ENCODE measurements at places on chromosomes 6 and 20.

GRCh38 chr6:71852948-71853347, 33.4 kb upstream of the RIMS1 start:
- DNase-seq: no peak

GRCh38 chr6:37077905-37078296, 72.4 kb downstream of the FGD2 start:
- DNase-seq: no peak

DNA sequence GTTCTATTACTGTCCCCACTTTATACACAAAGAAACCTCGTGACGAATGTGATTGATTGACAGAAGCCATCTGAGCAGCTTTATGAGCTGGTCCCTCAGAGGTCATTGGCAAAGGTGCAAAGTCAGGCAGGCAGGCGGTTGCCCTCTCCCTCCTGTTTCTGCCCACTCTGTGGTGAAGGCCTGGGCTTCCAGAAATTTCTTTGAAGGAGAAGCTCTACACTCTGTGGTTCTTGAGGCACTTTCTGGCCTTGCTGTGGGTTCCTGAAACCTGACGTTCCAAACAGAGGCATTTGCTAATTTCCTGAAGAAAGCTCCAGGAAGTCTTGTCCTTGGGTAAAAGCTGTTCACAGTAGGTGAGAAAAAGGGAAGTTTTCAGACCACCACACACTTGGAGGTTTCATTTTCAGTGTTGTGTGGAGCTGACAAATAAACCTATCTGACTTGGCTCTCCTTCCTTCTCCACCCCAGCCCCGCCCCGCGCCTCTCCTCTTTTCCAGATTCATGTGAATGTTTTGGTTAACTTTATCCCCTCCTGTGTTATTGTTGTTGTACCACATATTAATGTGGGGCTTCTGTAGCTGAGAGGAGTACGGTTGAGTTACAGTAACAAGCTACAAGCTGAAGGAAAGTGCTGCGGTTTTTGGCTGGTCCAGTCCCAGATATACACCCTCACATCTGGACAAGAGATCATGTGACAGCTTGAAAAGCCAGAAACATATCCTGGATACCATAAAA, 274.1 kb downstream of the CLIC5 start:
- no peak for DNase-seq

DNA sequence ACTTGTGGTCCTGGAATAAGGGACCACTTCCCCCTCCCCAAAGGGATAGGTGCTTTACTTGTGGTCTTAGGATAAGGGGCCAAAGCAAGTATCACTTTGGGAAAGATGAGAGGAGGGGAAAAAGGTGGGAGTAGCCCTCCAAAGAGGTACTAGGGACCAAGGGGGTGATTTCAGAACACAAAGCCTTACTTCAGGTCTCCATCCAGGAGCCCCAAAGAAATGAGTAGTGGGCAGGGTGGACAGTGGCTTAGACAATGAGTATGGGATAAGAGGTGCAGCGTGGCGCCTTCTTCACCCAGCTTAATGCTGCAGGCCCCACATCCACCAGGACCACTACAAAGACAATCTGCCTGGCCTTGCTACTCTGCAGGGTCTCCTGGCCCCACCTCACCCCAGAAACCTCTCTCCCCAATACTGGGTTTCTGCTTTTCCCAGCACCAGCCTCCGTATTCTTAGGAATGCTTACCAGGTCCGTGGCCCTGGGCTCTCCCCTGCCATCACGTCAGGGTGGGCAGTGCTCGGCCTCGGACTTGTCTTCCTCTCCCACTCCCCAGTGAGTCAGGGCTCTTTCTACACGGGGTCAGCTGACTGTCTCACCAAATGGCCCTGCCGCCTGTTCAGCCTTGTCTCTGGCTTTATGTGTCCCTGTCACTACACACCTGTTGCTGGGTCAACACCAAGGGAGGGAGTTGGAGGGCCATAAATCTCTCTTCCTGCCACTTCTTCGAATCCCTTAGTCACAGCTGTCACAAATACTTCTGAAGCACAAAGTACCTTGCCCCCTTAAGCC, 3.1 kb downstream of the NNAT start:
- DNase-seq: no peak

DNA sequence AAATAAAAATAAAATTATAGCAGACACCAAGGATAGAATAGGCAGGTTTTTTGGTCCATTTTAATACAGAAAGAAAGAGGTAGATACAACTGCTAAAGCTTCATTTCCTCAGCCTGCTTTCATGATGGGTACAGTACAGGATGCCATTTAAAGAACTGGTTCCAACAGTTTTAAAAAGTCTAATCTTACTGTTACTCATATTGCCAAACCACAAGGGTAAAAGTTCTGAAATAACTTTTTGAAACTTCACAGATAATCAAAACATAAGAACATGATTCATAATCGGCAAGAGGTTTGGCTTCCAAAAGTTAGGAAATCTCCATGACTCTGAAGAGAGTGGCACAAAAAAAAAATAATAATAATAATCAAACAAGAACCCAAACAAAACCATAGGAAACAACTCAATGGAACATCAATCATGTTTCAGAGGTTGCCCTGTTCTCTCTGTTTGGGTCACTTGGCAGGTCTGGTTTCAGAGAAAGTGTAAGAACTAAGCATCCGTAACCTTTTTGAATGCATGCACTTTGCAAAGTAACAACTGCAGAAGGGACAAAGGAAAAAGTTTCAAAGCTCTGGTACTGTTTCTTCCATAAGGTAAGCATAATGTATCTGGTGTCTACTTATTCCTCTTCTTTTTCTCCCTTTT, 79.7 kb downstream of the SMLR1 start:
- no peak for DNase-seq
